ENCODE measurements at places on chromosomes 13 and 19.

- no peak for DNase-seq
Observed at GRCh38 chr19:52691215-52691610, 43.6 kb downstream of the ZNF611 start.

- no peak for DNase-seq
Observed at GRCh38 chr13:50167224-50167947, 152.1 kb downstream of the KCNRG start.

DNA sequence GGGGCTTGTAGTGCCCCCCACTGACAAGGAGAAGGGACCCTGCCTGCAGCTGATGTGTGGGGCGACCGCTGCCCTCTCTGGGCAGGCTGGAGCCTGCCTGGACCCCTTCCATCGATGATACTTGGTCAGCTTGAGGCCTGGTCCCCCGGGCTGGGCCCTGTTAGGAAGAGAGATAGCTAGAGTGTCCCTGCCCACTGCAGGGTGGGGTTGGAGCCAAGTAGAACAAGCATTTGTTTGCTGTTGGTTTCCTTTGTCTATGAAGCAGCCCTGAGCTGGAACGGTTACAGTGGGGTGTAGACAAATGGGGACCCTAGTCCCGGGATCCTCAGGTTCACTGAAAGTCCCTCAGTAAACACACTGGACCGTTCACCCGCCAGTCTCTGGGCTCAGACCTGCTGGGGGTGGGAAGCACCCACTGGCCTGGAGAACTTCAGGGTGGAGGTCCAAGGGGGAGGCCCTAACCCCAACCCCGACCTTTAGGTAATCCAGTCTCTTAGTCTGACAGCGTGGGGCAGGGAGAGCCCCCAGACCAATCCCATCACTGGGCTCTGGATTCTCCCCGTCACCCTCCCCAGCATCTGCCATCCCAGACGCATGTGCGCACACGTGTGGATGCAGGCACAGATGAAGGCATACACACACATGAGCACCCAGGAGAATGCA, 204.8 kb upstream of the ZNF536 start:
- DNase-seq, result no peak

GRCh38 chr13:32334671-32335070, 19.4 kb downstream of the BRCA2 start:
- DNase-seq, result no peak

DNA sequence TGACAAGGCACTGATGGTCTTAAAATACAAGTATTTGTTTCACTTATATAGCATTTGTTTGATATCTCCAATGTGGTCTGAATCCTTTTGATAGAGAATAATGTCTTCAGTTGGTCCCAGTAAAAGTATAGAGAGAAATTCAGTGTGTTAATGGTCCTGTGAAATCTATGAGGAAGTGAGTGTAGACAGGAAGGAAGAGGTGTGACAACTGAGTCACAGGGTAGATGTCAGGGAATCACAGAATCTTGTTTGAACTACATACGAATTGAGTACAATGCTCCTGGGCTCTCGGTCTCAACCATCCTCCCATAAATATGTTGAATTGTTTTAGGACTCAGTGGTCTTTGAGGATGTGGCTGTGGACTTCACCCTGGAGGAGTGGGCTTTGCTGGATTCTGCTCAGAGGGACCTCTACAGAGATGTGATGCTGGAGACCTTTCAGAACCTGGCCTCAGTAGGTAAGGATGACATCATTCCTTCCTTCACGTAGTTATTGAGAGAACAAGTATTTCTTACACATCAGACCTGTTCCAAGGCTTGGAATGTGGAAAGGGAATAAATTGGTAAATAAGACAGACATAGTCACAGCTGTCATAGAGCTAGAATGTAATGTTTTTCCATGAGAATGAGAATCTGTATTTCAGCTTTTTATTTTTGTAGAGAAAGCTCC, 9.1 kb downstream of the ZNF555 start:
- no peak for DNase-seq

All from stimulated activated CD8-positive, alpha-beta memory T cell treated with anti-CD3 and anti-CD28 coated beads, Interleukin-4, amount 100 ng/mL, for 4 hours (primary cell).